ENCODE measurements at places on chromosomes 6 and 20.
A peak's percentile ranks its signal among the peaks of the same experiment; 100 is the strongest.

DNA sequence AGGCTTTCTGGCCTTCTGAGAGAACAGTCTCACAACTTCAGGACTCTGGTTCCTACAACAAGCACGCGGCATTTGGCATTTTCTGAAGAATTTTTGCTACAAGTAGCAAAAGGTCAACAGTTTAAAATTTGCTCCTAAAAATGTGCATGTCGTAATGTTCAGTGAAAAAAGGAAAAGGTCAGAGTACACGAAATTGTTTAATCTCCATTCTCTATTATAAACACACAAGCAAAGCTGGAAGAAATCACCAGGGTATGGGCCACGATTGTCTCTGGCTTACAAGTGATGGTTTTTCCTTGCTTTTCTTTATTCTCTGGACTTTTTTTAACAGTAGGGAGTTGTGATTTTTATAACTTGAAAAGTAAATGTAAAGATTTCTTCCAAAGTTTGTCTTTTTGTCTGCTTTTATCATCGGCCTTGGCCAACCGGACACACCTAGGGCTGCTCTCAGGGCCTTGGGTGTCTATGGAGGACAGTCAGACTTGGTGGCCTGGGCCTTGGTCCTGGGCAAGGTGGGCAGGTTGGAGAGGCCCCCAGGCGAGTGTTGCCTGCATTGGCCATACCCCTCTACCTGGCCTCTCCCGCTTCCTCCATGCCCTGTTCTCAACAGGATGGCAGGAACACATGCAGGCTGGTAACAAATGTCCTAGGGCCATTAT is 32.4 kb downstream of the PLEKHG1 start:
- no peak for DNase-seq

- DNase-seq, result no peak
These were observed 508.9 kb downstream of the CDH26 start for GRCh38 chr20:60467078-60467477.

DNA sequence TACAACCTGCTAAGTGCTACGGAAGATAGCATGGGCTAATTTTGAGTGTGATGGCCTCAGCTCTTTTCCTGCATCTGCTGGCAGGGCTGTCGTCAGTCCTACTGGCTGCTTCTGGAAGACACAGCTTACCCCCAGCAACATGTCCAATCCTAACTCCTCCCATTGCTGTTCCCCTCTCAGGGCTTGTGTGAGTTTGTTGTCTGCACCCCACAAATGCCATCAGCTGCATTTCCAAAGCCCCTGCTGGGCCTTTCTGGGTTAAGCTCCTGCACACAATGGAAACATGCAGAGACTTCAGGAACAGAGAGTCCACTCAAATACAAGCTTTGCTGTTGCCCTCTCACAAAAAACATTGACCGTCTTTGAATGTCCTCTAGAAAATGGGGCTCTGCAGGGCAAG is 84.7 kb downstream of the RNF182 start:
- no peak for DNase-seq

DNA sequence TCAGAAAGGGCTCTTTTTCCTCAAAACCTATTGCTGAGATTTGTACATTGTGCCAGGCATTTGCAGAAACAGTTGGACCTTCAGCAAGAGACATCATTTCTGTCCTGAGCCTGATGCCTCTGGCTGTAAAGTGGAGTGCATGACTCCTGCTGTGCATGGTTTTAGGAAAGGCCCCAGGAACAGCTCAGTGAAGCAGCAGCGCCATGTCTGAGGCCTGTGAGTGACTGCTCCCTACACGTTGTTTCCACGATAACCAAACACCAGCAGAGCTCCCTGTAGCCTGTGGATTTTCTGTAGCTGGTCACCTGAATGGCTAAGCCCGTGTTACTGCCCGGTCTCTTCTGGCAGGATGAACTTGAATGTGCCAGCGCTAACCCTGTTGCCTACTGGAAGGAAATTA is 232.5 kb downstream of the TFAP2C start:
- DNase-seq, result no peak

DNA sequence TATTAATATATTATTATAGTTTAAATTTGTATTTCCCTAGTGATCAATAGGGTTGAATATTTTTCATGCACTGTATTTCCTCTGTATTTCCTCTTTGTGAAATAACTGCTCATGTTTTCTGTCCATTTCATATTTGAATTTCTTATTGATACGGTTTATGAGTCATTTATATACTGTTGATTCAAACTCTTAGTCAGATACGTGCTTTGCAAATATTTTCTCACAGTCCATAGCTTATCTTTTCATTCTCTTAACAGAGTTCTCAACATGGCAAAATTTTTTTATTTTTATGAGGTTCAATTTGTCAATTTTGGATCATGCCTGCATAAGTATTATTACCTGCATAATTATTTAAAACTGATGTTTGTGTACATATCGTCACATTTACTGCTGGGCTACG is 329.6 kb downstream of the HAO1 start:
- DNase-seq, result no peak

DNA sequence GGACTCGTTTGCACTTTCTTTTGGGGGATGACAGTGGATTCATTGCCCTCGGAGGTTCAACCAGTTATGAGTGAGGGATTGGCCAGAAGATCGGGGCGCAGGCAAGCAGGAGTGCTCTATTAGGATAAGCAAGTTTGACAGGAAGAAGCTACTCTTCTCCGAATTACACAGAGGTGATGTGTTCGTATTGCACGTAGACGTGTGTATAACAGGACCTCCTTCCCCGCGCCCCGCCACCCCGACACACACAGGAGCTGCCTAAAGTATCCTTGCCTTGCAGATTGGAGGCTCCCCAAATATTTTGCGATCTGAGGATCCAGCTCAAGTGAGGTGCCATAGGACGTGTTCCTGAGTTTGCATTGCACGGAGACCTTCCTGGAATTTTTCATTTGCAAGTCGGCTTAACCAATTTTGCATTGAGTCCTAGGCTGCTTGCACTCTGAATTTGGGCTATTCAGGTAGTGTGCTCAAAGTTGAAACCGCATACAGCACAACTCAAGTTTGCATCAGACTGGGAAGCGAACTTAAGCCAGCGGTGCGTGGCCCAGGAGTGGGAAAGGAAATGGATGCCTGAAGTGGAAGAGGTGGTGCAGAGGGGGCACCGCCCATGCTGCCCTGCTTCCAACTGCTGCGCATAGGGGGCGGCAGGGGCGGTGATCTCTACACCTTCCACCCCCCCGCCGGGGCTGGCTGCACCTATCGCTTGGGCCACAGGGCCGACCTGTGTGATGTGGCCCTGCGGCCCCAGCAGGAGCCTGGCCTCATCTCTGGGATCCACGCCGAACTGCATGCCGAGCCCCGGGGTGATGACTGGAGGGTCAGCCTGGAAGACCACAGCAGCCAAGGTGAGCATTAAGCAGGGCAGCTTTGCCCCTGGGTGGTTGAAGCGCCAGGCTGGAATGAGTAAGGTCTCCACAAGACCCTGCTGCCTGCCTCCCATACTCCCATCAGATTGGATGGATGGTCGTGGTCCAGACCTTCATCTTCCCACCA is 770 bp downstream of the TCF19 start:
- DNase-seq, result peak; percentile 35

- no peak for DNase-seq
These were observed 13.4 kb downstream of the C20orf173 start for GRCh38 chr20:35515949-35516645.

DNA sequence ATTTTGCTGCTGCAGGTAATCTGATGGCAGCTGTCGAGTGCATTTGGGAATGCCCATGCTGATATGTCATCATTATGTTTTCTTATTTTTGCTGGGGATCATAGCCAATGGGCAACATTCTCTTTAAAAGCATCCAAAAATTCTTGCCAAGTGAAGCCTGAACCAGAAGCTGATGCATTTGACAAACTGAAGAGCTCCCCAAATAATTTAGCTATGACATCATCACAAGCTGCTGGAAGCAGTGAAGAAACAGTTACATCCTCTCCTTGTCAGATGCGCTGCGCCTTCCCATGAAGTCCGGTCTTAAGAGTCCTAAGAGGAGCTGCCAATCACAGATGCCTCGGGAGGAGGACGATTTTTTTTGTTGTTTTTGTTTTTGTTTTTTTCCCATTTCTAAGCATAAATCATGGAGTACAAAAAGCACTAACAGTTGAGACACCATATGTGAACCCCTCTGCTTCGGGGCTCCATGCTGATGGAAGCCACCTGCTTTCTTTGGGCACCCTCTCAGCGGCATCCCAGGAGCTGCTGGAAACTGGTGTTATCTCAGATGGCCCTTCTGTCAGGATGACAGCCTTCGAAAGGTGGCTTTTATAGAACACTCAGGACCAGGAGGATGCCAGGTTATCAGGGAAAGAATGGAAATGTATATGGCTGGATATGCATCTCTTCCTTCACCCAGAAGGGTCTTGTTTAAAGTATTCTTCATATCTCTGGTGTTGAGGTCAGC is 56.1 kb upstream of the FOXQ1 start:
- no peak for DNase-seq

GRCh38 chr6:158026901-158027589 is 45.4 kb downstream of the SYNJ2 start:
- no peak for DNase-seq

DNA sequence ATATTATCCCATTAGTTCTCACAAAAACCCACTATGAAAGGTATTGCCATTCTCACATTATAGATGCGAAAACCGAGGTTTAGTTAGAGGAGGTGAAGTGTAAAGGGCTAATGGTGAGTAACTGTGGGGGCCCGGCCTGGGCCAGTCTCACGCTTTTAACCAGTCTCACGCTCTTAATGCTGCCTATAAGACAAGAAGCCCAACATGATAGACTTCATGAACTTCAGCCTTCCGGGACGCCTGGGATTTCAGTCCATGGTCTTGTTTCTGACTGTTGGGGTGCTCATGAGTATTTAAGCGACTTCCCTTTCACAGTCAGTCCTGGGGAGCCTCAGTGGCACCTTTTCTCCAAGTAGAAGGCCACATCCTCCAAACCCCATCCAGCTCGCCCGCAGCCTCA is 31.7 kb downstream of the AGPAT4 start:
- DNase-seq, result no peak

DNA sequence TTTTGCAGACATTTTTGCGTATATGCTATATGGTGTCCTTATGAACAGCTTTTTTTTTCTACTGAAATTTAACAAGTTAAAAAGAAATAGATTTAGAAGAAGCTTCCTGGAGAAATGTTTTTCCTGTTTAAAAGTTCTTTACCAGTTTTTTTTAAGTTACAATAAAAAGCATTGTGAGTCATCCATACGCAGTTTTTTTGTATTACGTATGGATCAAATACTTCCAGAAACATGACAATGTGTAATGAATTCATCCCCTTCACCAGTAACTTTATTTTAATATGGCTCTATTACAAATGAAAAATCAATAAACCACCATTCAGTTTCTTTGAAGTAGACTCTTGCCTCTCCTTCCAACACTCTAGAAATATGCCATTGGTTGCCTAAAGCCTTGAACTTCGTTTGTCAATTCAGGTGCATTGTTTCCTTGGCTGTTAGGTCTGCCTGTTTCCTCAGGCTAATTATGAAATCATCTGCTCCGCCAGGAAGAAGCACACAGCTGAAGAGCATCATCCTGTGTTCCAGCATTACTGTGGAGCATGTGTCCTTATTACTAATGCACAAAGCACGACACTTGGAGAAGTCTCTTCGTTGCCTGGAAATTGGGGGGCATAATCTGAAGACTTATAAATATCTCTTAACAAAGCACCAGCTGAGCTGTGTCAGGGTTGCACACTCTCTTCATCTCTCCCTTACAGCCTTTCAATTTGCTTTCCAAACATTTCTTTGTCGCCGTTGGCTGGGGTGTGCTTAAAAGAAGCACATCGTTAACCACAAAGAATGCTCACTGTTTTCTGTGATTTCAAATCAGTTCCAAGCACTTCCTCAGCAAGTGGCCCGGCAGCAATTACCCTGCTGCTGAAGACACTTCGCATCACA is 9.6 kb downstream of the MOXD1 start:
- no peak for DNase-seq

DNA sequence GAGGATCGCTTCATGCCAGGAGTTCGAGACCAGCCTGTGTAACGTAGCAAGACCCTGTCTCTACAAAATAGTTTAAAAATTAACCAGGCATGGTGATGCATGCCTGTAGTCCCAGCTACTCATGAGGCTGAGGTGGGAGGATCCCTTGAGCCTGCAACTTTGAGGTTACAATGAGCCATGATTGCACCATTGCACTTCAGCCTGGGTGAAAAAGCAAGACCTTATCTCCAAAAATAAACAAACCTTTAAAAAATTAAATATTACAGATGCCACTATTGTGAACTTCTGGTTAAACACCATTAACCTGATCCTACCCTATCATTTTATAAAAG is 116.8 kb downstream of the ARHGAP18 start:
- no peak for DNase-seq

- no peak for DNase-seq
These were observed 40.8 kb upstream of the MAN1A1 start for GRCh38 chr6:119390247-119390793.

GRCh38 chr20:44901974-44902373 is 7.9 kb upstream of the PABPC1L start:
- DNase-seq, result no peak

DNA sequence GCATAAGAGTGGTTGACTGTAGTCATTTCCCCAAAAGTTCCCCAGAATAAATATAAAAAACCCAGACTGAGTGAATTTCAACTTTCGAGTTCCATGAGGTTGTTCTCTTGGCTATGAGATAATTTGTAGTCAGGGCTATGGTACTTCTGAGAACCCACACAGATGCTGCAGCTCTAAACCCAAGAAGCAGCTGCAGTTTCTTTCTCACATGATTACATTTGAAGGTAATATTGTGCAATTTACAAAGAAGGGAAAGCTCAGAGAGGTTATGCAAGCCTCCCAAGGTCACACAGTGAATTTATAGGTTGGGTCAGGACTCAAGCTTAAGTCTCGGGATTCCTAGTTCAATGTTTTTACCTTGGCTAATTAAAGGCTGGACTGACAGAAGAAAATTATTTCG is 29.7 kb upstream of the CD93 start:
- DNase-seq, result no peak

- DNase-seq, result no peak
These were observed 28.5 kb downstream of the AHCY start for GRCh38 chr20:34274694-34275093.

- no peak for DNase-seq
These were observed 568.5 kb upstream of the ID4 start for GRCh38 chr6:19268718-19269117.

GRCh38 chr6:52423971-52424381 is 3.8 kb downstream of the EFHC1 start:
- no peak for DNase-seq

GRCh38 chr20:19974630-19975435 is 42.3 kb upstream of the NAA20 start:
- DNase-seq, result no peak

GRCh38 chr6:43284991-43285781 is 12.9 kb upstream of the SLC22A7 start:
- no peak for DNase-seq
